RPMI8226 (cell line): ENCODE measurements at places on chromosomes 11 and 22.

DNA sequence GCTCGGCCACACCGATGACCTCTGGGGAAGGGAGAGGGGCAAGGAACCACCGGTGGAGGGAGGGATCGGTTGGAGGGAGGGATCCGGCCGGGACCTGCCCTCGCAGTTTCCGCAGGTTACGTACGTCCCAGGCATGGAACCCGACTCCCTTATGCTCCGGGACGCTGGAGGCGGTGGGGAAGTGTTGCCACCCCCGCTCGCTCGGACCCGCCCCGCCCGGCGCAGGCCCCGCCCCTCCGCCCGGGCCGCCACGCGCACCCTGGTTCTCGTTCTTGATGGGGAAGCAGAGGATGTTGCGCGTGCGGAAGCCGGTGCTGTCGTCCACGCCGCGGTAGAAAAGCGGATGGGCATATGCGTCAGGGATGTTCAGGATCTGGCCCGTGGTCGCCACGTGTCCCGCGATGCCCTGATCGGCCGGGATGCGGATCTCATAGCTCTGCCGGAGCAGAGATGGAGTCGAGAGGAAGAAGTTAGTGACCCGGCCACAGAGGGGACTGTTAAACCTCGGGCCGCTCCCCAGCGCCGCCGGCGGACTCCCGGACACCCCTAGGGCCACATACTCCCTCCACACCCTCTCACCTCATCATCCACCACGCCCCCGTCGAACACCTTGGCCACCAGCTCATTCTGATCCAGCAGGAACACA lies 89.8 kb downstream of the PDE2A start:
- no peak for DNase-seq

- DNase-seq: no peak
Observed at GRCh38 chr22:46028106-46028991, 51.4 kb upstream of the WNT7B start.

DNA sequence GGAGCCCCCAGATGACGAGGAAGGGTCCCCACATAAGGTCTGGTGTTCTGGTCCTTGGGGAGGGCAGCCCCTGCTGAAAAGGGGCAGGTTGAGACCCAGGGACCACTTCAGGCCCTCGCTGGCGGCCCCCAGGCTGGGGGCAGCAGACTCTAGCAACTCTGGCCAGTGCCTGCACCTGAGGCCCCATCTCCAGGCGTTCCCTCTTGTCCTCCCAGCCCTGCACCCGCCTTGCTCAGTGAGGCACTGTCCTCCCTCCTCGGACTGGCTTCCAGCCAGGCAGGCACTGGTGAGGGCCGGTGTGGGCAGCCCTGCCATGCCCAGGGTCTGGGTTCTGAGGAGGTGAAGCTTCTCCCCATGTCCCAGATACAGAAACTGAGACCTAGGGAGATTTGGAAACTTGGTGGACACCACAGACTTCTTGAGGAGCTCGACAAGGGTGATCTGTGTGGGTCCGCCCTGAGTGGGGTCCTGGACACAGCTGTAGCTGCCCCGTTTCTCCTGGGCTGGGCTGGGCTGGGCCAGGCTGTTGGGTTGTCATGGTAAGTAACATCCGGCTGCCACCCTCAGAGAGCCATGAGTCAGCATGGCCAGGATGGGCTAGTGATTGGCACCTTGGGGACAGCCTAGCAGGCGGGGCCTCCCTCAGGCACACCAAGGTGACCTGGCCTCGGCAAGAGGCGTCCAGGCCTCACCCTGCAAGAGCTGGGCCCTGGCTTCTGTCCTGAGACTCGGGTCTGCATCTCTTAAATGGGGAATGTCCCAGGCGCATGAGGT lies 11.1 kb upstream of the PHLDA2 start:
- DNase-seq: peak; percentile 83

DNA sequence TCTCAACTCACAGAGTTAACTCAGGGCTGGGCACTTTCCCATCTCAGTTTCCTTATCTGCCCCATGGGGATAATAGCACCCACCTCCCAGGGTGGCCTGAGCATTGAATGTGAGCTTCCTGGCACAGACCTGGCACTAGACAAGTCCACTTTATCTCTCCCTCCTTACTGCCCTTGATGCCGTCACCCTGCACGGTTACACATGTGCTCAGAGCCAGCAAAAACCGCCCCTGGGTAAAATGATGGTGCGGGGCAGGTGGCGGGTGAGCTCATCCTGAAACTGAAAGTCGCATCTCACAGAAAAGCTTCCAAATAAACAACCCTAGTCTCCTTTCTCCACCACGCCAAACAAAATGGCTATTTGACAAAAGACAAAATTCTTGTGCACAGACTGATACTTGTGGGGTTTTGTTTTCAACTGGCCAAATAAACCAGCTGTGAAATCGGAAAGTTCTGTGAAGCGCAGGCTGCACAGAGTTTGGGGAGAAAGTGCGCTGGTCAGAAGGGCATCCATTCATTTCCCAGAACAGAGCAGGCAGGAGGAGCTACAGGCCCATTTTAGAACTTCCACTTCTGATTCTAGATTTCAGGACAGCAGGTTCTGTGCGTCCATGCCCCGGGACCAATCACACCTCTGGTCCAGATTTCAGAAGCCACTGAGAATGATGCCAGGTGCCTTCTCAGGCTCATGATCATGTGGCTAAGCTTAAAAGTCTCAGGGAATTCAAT lies 138.1 kb downstream of the SHANK2 start:
- peak; percentile 94 for DNase-seq

DNA sequence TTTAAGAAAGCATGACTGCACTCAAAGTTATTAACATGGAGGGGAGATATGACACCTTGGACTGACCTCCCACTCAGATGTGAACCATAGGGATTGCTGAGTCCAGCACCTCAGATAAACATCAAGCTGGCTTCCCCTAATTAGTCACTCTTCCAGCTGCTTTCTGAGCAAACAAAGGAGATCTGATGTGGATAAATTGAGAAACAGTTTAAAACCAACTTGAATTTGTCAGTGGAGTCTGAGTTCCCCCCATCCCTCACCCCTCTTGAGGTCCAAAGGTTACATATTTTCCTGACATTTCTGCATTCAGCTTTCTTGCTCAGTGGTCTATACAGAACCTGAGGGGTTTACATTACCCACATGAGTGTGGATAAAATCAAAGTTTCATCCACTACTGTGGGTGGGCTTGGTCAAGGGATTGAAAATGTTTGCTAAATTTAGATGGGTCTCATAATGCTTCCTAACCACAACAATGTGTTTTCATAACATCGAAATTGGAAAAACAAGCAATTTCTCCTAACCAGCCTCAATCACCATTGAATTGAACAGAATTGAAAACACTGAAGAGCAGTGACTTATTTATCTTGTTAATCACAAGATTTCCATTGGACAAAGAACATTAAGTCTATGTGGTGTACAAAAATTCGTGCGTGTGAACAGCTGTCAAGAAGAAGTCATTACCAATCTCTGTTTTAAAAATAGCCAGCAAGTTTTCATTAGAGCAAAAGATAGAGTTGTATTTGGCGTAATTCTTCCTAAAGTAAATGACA lies 292.3 kb downstream of the METTL15 start:
- DNase-seq: no peak

DNA sequence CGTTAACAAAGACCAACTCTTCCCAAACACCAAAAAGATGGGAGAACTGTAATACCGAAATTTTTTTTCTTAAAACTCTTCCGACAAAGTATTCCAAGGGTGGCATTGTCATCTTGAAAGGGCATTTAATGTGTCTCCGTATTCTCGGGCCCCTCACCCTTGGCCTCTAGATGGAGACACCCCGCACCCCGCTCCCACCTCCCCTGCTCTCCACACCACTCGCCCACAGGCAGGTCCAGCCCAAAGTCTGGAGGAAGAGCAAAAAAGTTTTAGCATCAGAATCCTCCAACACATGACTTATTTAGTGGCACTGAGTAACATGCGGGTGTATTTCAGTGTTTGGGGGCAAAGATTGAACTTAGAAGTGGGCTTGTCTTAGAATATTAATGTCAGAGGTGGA lies 20.7 kb downstream of the SPATA19 start:
- DNase-seq: no peak

DNA sequence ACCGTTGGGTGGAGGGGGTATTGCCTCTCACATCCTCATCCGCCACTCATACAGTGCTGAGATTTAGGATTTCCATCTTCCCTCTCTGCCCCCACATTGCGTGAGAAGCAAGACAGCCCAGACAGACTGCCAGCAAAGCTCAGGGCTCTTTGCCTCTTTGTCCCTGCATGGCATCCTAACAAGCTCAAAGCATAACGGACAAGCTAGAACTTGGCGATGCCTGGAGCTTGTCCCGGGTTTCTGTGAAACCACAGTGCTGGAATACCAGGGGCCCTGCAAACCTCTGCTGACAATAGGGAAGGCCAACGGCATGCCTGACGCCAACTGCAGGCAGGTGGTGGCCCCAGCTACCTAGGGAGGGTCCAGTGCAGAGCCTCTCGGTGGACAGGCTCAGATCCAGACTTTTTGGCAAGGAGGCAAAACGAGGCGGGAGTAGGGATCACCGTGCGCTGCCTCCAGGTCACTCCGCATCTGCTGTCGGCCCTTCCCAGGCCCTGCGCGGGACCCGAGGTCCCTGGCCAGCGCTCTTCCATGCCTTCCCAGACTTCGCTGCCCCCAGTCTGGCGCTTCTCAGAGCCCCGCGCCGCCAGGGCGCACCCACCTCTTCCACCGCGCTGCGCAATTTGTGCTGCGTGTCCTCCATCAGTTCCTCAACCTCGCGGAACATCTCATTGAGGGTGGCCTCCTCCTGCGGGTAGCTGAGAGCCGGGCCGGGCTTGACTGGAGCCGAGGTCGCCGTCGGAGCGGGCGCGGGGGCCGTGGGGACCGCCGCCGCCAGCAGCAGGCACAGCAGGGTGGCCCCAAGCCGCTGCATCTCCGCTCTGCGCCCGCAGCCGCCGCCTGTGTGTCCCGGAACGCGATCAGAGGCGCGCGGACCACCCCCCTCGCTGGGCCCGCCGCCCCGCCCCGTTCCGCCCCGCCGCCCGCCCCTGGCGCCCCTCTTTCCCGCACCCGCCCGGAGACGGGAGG lies at the start of gene DKK3:
Gene DKK3, minus strand, starts transcription at position 858 of the 969 bp plus-strand sequence. Its CDS starts 44 bp downstream, at position 814.
- no peak for DNase-seq

DNA sequence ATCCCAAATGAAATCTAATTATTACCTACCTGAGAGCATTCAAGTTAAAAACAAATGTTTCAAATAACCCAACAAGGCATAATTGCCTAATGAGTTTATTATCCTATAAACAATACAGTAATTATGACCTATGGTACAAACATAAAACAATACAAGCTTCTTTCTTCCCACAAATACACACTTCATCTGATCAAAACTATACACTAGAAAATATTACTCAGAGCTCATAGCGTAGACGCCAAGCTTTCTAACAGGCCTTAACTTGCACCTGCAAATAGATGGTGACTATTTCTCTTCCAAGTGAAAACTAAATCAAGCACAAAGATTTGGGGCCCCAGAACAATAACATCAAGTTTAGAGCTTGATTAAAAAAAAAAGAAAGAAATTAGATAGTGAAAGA lies 78.1 kb downstream of the SOX6 start:
- no peak for DNase-seq

- no peak for DNase-seq
Observed at GRCh38 chr11:127106938-127107337, 106.4 kb upstream of the KIRREL3 start.

DNA sequence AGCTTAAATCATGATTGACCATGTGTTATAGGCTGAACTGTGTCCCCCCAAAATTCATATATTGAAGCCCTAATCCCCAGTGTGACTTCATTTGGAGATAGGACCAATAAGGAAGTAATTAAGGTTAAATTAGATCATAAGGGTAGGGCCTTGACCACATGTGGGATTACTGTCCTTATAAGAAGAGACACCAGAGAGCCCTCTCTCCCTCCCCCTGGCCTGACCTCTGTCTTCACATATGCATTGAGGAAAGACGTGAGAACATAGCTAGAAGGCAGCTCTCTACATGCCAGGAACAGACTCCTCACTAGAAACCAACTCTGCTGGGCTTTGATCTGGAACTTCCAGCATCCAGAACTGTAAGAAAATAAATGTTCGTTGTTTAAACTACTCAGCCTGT lies 13.6 kb upstream of the NUP50 start:
- no peak for DNase-seq

- DNase-seq: no peak
Observed at GRCh38 chr11:115042002-115042401, 363.7 kb downstream of the NXPE2 start.

DNA sequence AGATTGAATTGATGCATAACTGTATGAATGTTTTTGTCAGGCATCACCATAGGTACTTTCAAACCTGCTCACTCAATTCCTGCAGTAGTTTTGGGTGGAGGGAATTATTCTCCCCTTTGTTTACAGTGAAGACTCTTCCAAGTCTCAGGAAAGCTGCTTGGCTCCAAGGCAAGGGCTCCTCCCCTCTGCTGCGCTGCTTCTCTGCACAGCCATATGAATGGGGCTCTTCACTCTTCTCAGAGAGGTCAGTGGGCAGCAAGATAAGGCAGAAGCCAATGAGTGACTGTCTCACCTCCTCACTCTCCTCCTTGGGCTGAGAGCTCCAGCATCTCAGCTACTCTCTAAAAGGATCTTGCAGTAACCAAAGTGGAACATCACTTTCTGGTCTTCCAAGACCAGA lies 165.7 kb upstream of the TTC12 start:
- no peak for DNase-seq

- peak; percentile 89 for DNase-seq
Observed at GRCh38 chr11:96185220-96185768, 157.7 kb downstream of the MAML2 start.

DNA sequence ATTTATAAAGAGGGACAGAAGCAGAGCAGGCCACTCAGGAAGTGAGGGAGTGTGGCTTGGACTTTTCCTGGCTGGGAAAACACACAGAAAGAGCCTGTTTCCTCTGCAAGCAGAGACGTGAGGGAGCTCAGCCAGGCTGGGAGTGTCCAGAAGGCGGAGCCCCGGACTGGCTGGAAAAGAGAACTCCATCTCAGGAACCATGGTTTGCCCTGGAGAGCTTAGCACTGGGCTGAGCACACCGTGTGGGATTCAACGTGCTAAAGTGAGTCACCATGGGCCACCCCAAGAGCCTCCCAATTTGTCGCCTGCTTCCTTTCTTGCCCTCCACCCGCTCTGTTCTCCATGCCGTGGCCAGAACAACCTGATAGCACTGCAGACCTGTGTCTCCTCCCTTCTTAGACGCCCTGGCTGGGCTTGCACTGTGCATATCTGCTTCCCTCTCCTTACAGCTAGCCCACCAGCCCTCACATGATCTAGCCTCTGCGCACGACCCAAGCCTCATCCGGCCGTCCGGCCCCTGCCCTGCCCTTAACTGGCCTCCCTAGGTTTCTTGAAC lies 51.8 kb downstream of the GALNT18 start:
- DNase-seq: no peak

DNA sequence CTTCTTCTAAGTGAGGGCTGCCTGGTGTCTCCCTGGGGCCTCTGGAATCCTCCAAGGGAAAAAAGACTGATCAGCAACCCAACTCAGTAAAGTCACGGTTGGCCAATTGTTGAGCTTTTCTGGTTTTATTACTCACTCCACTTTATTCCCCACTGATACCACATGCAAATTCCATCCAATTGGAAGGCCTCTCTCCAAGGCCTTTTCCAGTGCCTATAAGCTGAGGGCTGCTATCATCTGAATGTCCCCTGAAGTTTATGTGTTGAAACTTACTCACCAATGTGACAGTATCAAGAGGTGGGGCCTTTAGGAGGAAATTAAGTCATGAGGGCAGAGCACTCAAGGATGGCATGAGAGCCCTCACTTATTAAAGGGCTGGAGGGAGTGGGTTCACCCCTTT lies 463.3 kb downstream of the BUD13 start:
- no peak for DNase-seq

GRCh38 chr11:85089654-85090053 lies 537.5 kb downstream of the DLG2 start:
- DNase-seq: no peak

GRCh38 chr22:49705216-49705971 lies 122.3 kb downstream of the BRD1 start:
- DNase-seq: peak; percentile 47
